Activated T-helper 1 cell treated with anti-CD3 and anti-CD28 coated beads, Interleukin-12 subunit alpha, Interleukin-12 subunit beta, Interleukin-2, Interleukin-4 antibody, amounts not matched to agents 30 ng/mL and 10 ng/mL and 1 ng/mL, durations not matched to agents 14 hours and 24 hours and 36 hours (primary cell): ENCODE measurements at places on chromosomes 12 and 14. TPM values are rescaled to one million over a fixed set of nuclear protein-coding genes. Genes with fewer than 3 reads are reported as not detected.

HOXC6 gene
- total RNA-seq: not detected in 2 replicates

GRCh38 chr14:77615361-77616132 is 890 bp downstream of the SPTLC2 start:
- peaks cover 24% of the 10 kb centered on the region for H3K36me3 ChIP-seq
- no peak for DNase-seq
- H3K4me1 ChIP-seq: peaks cover 46% of the 10 kb centered on the region
- peaks cover 2% of the 10 kb centered on the region for H3K27me3 ChIP-seq

- H3K27me3 ChIP-seq: no peaks in the 10 kb centered on the region
- H3K4me3 ChIP-seq: no peak overlapping the region
- no peaks in the 10 kb centered on the region for H3K4me1 ChIP-seq
- H3K27ac ChIP-seq: no peak overlapping the region
- DNase-seq: no peak
- H3K36me3 ChIP-seq: no peaks in the 10 kb centered on the region
Observed at GRCh38 chr14:104441275-104442106, 138.1 kb upstream of the C14orf180 start.

DNA sequence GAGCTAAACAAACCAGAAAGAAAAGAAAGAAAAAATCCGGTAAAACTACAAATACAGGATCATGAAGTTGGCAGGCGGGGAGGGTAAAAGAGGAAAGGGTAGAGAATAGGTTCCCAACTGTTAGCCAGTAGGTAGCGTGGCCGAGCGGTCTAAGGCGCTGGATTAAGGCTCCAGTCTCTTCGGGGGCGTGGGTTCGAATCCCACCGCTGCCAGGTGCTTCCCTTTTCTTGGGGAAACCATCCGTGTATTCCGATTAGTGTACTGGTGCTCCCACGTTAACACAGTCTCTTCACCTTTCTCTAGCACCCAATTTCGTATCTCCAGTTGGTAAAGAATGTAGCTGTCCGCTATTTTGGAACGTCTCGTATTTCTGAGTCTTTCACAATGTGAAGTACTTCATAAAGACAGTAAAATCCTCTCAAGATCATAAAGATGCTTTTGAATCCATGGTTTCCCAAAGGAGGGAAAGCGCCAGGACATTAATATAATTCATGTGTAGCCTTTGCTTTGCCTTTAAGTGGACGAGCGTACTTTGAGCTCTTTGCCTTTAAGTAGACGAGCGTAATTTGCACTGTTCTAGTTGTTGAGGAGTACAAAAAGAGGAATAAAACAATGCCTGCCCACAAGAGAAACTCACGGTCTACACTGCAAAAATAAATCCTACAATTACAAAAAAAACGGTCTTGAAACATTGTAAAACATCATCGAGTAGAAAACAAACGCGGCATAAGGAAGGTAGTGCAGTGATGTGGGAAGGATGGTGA is 19.0 kb upstream of the RNASE12 start:
- no peaks in the 10 kb centered on the region for H3K36me3 ChIP-seq
- H3K27me3 ChIP-seq: no peaks in the 10 kb centered on the region
- no peak overlapping the region for H3K27ac ChIP-seq
- no peaks in the 10 kb centered on the region for H3K4me1 ChIP-seq
- H3K4me3 ChIP-seq: no peak overlapping the region

TMEM30B gene
- 0.26 and 0.56 TPM in 2 replicates for total RNA-seq

CFAP73 gene
- 0.16 and 0.17 TPM in 2 replicates for total RNA-seq

DNA sequence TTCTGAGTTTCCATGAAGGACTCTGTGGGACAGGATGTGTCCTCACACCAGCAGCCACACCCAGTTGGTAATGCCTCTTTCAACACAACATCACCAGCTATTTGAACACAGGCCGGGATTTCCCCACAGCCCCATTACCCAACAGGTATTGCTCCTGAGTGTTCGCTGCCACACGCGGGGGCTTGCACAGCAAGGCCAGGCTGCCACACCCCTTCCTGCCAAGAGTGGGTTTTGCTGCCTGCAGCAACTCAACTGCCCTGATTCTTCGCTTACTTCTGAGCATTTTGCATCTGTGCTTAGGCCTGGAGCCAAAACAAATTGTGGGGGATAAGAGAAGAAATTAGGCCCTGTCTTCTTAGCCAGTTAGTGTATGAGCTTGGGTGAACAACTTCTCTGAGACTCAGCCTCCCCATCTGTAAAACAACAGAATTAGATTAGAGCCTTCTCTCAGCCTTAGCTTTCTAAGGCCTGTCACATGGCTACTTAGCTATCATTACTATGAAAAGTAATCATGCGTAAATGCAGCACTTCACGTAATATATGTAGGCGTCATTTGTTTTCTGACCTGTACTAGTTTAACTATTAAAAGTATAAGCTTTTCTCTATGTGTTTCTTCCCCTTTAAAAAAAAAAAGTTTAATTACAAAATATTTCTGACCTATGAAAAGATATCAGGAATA is 20.0 kb downstream of the CKAP4 start:
- H3K36me3 ChIP-seq: no peaks in the 10 kb centered on the region
- H3K4me1 ChIP-seq: peaks cover 20% of the 10 kb centered on the region
- peaks cover 2% of the 10 kb centered on the region for H3K27me3 ChIP-seq
- no peak overlapping the region for H3K4me3 ChIP-seq

CLSTN3 gene
- total RNA-seq: 48.5 and 50.8 TPM in 2 replicates

DNA sequence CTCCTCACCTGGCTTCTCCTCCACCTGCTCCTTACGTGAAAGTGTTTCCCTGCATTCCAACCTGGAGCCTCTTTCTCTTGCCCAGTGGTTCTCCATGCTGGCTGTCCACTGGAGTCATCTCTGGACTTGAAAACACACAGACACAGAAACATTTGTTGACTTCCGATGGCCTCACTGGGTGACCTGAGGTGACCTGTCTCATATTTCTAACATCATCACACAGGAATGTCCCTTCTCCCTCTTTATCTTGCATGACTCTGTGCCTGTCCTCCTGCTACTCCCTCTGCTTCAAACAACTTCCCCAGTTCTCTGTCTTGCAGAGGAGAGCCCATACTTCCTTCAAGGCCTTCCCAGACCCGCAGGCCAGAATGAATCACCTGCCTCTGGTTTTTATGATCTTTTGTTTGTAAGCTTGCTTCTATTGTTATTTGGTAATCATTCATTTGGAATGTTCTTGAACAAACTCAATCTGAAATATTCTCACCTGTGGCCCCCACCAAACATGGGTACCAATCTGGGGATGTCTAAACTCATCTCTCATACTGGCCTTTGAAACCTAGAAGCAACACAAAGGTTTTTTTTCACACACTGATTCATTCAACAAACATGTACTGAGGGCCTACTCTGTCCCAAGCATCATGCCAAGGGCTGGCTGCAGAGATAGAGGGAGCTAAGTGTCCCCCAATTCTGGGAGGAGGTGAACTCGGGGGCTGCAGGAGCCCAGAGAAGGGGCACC is 9.7 kb upstream of the RIN3 start:
- H3K36me3 ChIP-seq: peaks cover 2% of the 10 kb centered on the region
- H3K4me1 ChIP-seq: peaks cover 6% of the 10 kb centered on the region
- no peak overlapping the region for H3K4me3 ChIP-seq
- no peak overlapping the region for H3K27ac ChIP-seq
- DNase-seq: no peak

AGAP2 gene
- total RNA-seq: 31.5 and 33.4 TPM in 2 replicates

TEX52 gene
- total RNA-seq: 0.17 TPM in 1 of 2 replicates, not detected in the other

B4GALNT1 gene
- total RNA-seq: 4.4 and 4.6 TPM in 2 replicates

TAS2R46 gene
- total RNA-seq: 1.9 and 2.0 TPM in 2 replicates

GRCh38 chr12:131085816-131086591 is 132.3 kb downstream of the ADGRD1 start:
- no peak overlapping the region for H3K4me3 ChIP-seq
- no peak for DNase-seq
- no peaks in the 10 kb centered on the region for H3K27me3 ChIP-seq
- H3K27ac ChIP-seq: no peak overlapping the region
- H3K36me3 ChIP-seq: no peaks in the 10 kb centered on the region

DNA sequence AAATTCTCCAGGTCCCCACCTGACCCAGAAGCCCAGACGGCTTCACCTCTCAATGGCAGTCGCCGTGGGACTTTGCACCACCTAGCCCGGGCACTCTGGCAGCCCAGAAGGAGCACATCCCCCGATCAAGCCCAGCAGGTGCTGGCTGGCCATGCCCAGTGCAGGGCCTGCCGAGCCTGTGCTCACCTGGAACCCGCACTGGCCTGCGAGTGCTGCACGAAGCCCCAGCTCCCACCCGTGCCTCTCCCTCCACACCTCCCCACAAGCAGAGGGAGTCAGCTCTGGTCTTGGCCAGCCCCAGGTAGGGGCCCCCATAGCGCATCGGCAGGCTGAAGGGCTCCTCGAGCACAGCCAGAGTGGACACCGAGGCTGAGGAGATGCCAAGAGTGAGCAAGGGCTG is 144.5 kb downstream of the NUBPL start:
- H3K4me3 ChIP-seq: no peak overlapping the region
- no peak for DNase-seq
- H3K27me3 ChIP-seq: no peaks in the 10 kb centered on the region
- H3K27ac ChIP-seq: no peak overlapping the region

GRCh38 chr14:99484106-99484505 is 2.9 kb downstream of the CCNK start:
- H3K27me3 ChIP-seq: no peaks in the 10 kb centered on the region
- no peak for DNase-seq
- no peak overlapping the region for H3K27ac ChIP-seq
- H3K4me1 ChIP-seq: peaks cover 34% of the 10 kb centered on the region
- H3K36me3 ChIP-seq: no peaks in the 10 kb centered on the region

- DNase-seq: no peak
- H3K36me3 ChIP-seq: no peaks in the 10 kb centered on the region
- H3K4me1 ChIP-seq: peaks cover 28% of the 10 kb centered on the region
- H3K27me3 ChIP-seq: peaks cover 12% of the 10 kb centered on the region
Observed at GRCh38 chr14:72903716-72904115, 9.8 kb upstream of the DPF3 start.

DNA sequence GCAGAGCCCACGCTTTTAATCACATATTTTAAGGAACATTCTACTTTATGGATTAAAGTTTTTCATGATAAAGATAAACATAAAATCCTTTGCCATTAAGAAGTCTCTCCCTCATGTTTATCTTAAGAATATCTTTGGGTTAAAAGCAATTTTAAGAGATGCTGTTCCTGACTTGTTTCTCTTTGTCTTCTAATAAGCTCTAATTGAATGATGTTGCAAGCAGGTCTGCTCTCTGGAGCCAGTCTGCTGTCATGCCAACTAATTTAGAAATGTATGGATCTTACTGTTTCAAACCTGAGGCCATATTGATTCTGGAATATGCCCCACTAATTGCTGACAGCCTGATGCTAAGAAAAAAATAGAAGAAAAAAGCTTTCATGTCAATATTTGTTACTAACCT is 173.6 kb downstream of the TTC8 start:
- no peak for DNase-seq
- peaks cover 6% of the 10 kb centered on the region for H3K27me3 ChIP-seq
- no peaks in the 10 kb centered on the region for H3K36me3 ChIP-seq
- no peak overlapping the region for H3K27ac ChIP-seq

- H3K27ac ChIP-seq: no peak overlapping the region
- DNase-seq: no peak
- H3K27me3 ChIP-seq: no peaks in the 10 kb centered on the region
- no peaks in the 10 kb centered on the region for H3K4me1 ChIP-seq
Observed at GRCh38 chr14:37046815-37047214, 125.6 kb downstream of the SLC25A21 start.

DNA sequence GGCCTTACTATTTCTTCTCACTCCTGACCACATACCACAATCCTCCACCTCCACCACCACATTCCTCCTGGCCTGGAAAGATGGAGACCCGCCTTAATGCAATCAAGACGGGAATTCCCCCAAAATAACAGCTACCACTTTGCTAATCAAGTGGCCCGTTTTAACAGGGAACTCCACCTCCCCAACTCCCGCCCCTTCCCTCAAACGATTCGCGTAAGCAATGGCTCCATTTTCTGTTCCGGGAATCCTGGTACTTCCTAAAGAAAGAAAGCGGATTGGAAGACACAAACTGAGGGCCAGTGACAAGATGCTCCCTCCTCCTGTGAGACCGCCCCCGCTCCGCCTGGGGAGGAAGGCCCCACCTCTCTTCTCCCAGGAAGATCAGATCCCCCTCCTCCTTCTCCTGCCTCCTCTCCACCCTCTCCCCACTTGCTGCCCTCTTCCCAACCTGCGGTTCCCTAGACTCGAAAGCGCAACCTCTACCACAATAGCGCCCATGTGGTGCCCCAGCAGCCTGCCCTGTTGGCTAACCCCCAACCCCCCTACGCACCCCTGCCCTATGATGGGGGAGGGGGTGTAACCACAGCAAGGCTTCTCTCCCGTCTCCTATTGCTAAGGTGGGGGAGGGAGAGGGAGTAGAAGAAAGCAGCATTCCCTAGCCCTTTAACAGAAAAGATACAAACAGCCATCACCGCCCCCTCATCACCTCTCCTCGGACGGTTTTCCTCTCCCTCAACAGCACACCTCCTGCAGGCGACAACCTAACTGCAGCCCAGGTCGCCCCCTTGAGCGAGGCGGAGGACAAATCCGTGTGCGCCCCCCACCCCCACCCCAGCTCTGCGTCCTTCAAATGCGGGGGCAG is 777 bp downstream of the ARF3 start:
- peak overlapping the region; percentile 94 for H3K4me3 ChIP-seq
- H3K27ac ChIP-seq: peak overlapping the region; percentile 94
- peaks cover 25% of the 10 kb centered on the region for H3K27me3 ChIP-seq
- H3K36me3 ChIP-seq: peaks cover 25% of the 10 kb centered on the region
